DMS79 treated with DMSO at 0.1 percent for 48 hours (cell line): ENCODE measurements at places on chromosomes 5 and 9.

DNA sequence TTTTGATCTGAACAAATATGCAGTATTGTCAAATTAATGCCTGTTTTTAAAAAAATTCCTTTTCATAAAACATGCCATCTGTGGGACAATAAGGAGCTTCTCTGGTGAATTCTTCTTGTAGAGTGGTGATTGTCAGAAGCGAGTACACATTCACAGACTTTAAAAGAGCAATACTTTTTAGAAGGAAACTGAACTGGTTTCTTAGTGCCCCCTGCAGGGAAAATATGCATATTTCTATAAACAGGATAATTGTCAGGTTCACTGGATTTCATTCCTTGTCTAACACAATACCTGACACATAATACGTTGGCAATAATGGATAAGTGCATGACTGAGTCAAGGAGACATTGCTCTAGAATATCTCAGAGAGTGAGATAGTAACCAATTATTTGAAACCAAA is 133.7 kb downstream of the KIF4B start:
- DNase-seq = no peak

- DNase-seq = no peak
Measured at GRCh38 chr5:64156261-64156660, 9.4 kb upstream of the RNF180 start.

- no peak for DNase-seq
Measured at GRCh38 chr9:122807271-122807900, 7.5 kb downstream of the OR1K1 start.

GRCh38 chr9:137731216-137731946 is 112.6 kb downstream of the EHMT1 start:
- no peak for DNase-seq

GRCh38 chr5:65663804-65664521 is 39.1 kb downstream of the SHLD3 start:
- no peak for DNase-seq

GRCh38 chr9:33506626-33507370 is 17.3 kb upstream of the ANKRD18B start:
- no peak for DNase-seq

DNA sequence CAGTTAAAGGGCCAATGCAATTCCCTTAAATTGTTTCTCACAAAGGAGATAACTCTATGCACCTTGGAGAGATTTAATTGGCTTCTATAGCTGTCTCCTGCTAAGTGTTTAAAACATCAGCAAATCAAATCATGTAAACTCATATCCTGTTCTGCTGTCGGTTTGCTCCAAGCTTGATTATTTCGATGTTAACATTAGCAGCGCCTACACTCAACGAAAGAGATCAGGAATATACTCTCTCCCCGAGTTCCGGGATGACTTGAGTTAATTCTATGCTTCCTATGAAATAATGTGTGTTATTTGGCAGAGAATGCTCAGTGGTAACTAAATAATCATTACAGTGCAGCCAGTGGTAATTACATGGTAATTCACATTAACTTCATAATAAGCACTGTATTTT is 338.6 kb downstream of the EBF1 start:
- no peak for DNase-seq

DNA sequence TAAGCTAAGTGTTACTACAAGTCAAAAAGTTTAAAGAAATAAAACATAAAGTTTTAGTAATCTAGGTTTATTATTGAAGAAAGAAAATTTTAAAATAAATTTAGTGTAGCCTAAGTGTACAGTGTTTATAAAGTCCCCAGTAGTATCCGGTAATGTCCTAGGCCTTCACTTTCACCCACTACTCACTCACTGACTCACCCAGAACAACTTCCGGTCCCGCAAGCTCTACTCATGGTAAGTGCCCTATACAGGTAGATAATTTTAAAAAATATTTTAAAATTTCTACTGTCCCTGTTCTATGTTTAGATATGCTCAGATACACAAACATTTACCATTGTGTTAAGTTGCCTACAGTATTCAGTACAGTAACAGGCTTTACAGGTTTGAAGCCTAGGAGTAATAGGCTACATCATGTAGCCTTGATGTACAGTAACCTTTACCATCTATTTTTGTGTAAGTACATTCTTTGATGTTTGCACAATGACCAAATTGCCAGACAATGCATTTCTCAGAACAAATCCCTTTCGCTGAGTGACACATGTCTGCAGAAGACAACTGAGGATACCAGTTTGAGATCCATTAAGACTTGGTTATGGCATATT is 253.6 kb downstream of the TRIM32 start:
- DNase-seq = no peak

DNA sequence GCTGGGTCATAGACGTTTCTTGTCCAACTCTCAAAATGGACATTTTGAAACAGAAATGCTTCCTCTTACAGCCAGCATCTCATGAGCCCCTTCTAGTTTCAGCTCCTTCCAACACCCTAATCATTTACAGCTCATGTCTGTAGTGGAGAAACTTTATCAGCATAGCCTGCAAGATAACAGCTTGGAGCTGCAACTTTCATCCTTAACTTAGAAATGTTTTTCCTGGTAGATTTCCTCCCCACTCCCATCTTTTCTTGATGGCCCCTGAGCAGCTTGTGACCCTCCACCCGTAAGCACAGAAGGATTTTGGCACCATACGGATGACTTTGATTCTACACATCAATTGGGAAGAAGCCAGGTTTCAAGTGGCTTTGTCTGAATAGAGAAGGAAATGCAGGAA is 53.5 kb upstream of the TGFBR1 start:
- no peak for DNase-seq

- no peak for DNase-seq
Measured at GRCh38 chr5:143601917-143602333, 198.4 kb upstream of the NR3C1 start.

GRCh38 chr9:98230304-98230703 is 25.1 kb downstream of the TBC1D2 start:
- no peak for DNase-seq

DNA sequence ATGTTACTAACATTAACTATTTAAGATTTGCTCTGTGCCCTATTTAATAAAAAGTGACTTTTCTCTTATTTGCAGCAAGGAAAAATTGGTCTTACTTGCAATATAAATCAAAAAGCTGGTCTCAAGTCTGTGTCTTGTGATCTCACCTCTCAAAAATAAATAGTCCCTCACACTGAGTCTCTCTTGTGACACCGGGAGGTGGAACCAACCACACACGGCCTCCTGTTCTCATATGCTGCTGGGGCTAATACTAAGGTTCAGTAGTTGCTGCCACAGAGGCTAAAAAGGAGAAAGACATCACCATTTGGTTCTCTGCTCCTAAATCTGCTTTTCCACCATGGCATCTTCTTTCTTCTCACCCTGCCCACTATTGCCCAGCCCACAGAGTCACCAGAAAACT is 175.8 kb upstream of the FTMT start:
- no peak for DNase-seq

- DNase-seq = no peak
Measured at GRCh38 chr9:70159630-70160029, 99.1 kb upstream of the SMC5 start.

DNA sequence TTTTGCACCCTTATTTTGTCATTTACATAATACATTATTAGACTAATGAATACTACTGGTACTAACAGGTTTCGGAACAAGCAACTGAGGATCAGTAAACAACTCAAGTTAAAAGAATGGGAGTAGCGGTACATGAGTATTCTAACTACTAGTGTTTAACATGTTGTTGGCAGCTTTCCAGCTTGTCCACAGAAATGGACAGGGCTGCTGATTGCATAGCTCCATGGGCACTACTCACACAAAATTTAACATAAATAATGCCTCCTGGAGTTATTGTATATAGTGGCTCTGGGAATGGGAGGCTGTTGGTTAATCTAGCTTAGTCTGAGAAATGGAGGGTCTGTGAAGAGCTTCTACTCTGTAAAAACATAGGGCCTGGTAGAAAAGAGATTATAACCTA is 6.7 kb downstream of the NCBP1 start:
- DNase-seq = no peak

GRCh38 chr5:173396311-173396993 is 68.2 kb upstream of the STC2 start:
- no peak for DNase-seq

DNA sequence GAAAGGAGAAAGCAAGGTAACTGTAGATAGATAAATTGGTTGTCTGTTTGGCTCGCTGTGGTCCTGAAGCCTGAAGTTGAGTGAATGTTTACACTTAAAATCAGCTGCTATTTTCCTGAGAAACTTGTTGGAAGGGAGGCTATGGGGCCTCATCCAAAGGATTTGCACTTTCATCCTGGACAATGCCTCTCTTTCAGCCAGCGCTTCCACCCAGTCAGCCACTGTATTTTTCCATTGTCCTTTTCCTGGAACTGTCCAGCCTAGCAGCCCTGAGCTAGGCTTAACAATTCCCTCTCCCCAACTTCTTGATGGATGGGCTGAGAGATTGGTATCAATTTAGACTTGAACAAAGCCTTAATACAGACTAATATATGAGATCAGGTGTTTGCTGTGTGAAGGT is 429.2 kb downstream of the DMAC1 start:
- DNase-seq = no peak

- peak; percentile 86 for DNase-seq
Measured at GRCh38 chr9:130196643-130197042, 24.4 kb downstream of the NCS1 start.

DNA sequence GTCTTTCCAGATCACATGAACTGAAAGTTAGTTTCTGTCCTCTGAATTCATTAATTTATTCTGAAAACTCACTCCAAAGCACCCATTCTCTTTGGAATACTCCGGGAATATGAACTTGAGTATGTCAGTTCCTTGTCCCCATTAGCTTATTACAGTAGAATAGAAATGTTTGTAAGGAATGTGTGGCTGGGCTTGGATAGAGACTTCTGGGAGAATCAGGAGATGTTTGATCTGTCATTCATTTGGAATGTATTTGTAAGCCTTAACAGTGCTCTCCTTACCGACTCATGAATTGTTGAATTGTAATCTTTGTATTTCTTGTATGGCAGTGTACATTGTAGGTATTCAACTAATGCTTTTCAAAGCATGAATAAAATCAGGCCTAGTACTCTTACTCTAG is 548.4 kb downstream of the LRRC70 start:
- DNase-seq = no peak

DNA sequence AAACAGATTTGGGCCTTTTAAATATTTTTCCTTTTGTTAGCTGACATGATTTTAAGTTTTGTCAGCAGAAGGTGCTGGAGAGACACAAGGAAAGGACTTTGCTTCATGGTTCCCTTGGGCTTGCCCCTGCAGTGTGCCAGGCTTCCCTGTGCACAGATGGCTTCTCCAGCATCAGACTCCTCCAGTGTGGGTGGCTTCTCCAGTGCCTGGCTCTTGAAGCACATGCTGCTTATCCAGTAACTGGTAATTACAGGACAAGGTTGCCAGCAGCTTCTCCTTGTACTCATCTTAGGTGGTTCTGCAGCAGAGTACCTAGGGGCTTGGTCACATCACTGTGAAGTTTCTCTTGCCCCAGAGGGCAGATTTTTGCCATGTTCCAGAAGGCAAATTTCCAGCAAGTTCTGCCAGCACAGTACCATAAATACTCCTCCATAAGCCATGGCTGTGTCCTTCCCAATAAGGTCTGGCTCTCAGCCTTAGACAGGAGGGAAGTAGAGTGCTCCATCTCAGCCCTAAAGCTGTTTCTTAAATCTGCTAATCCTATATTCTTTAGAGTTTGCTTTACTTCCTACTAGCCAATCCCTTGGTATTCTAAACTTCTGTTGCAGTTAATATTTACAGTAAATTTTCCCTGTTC is 62.4 kb downstream of the PJA2 start:
- DNase-seq = no peak

DNA sequence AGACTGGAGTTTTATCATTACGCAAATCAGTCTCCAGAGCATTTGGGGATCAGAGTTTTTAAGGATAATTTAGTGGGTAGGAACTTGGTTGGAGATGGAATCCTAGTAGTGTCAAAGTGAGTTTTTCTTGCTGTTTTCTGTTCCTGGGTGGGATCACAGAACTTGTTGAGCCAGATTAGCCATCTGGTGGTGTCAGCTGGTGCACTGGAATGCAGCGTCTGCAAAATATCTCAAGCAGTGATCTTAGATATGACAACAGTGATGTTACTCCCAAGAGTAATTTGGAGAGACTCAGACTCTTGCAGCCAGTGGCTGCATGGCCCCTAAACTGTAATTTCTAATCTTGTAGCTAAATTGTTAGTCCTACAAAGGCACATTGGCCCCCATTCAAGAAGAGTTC is 1257.8 kb downstream of the MAT2B start:
- DNase-seq = no peak

DNA sequence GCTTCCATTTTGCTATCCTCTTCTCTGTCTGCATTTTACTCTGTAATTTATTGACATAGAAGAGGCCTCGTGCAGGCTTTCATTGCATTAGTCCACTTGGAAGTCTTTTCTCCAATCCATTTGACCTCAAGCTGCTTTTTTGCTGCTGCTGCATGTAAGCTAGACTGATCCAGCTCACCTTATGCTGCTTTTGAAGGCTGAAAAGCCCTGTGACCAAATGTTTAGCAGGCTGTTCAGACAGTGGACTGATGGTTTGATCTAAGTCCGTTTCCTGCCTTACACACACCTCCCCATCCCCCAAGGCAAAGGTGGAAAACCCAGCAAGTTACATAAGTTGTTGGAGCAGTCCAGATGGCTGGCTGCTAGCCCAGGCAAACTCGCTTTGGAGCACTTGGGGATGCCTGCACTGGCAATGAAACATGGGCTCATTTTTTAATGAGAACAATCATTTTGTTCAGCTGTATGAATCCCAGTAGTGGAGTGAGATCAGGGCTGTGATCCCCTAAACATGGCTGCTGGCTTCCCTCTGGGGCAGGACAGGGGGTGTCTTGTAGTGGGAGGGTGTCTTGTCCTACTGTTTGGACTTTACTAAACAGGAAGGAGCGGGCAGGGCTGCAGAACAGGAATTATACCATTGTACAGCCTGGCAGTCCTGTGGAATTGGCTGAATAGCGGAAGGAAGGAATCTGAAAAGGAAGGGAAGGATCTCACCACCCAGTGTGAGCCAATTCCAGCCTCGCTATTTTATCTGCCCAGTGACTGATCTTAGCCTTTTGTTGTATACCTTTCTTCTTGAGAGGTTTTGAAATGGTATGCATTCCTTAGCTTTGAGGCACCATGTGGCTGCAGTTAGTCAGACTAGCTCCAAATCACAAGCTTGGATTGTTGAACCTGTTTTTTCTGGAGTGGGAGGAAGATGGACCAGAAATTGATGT is 212.0 kb downstream of the ARHGAP26 start:
- DNase-seq = peak; percentile 33

GRCh38 chr5:81759632-81760005 is 8.7 kb upstream of the SSBP2 start:
- no peak for DNase-seq
